Bronchial epithelial cell (primary cell): ENCODE measurements at places on chromosomes 1 and 21. TPM values are rescaled to one million over a fixed set of nuclear protein-coding genes. Genes with fewer than 3 reads are reported as not detected.

ATP1A4 gene
- not detected in 2 replicates for total RNA-seq

SYNC gene
- 3.4 and 7.6 TPM in 2 replicates for total RNA-seq

NBPF6 gene
- total RNA-seq: not detected in 2 replicates

TMEM82 gene
- not detected in 2 replicates for total RNA-seq

ILF2 gene
- total RNA-seq: 78.9 and 114 TPM in 2 replicates

NHLH1 gene
- not detected in 2 replicates for total RNA-seq

CBR3 gene
- 0.26 and 0.38 TPM in 2 replicates for total RNA-seq

CDA gene
- 0.79 and 1.4 TPM in 2 replicates for total RNA-seq

KCNJ9 gene
- under 0.01 and 0.13 TPM in 2 replicates for total RNA-seq

RAB3B gene
- total RNA-seq: 2.2 and 3.4 TPM in 2 replicates

GRIK3 gene
- total RNA-seq: under 0.01 TPM in 1 of 2 replicates, not detected in the other

SPRR3 gene
- 136 and 342 TPM in 2 replicates for total RNA-seq

CRTC2 gene
- total RNA-seq: 2.6 and 4.7 TPM in 2 replicates

HSPA6 gene
- 1.6 and 1.7 TPM in 2 replicates for total RNA-seq

CLCA2 gene
- total RNA-seq: 15.3 and 84.4 TPM in 2 replicates

IKBKE gene
- total RNA-seq: 2.9 and 5.8 TPM in 2 replicates

AKNAD1 gene
- 0.26 TPM in 1 of 2 replicates, not detected in the other for total RNA-seq

CCDC185 gene
- total RNA-seq: not detected in 2 replicates

PLA2G2A gene
- not detected in 2 replicates for total RNA-seq

FRRS1 gene
- total RNA-seq: 23.4 and 28.3 TPM in 2 replicates

FCGR3B gene
- total RNA-seq: not detected in 2 replicates

FCN3 gene
- 0.26 TPM in 2 replicates for total RNA-seq

ST6GALNAC5 gene
- 0.26 and 2.3 TPM in 2 replicates for total RNA-seq

TTC24 gene
- not detected in 2 replicates for total RNA-seq

PRKAA2 gene
- 2.1 and 4.0 TPM in 2 replicates for total RNA-seq

SMCP gene
- not detected in 2 replicates for total RNA-seq

CELA3A gene
- total RNA-seq: not detected in 2 replicates

ERG gene
- under 0.01 TPM in 1 of 2 replicates, not detected in the other for total RNA-seq

TP73 gene
- total RNA-seq: under 0.01 and 0.13 TPM in 2 replicates
